Femur (tissue), 1 donor: ENCODE measurements at places on chromosomes 13 and 19.

GRCh38 chr19:8034178-8034525 is 18.4 kb upstream of the CCL25 start:
- no peak for DNase-seq

DNA sequence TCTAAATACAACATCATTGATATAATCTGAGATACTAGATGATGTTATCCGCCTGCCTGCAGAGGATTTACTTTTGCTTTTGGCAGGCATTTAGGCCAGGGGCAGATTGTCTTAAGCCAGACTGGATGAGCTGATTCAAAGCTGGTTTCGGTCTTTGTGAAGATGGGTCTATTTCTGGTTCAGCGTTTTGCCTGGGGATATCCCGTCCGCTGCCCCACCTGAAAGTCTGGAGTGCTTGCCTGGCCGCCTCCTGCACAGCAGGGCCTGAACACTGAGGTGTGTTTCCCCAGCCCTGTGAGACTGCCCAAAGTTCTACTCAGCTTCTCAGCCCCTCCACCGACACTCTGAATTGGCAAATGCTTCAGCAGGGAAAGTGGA is 149.7 kb downstream of the KATNAL1 start:
- DNase-seq, result no peak

GRCh38 chr13:98232456-98232855 is 55.4 kb upstream of the RNF113B start:
- DNase-seq, result no peak

- no peak for DNase-seq
Observed at GRCh38 chr13:35694549-35695447, 218.3 kb upstream of the MAB21L1 start.

GRCh38 chr13:51728972-51729371 is 75.0 kb downstream of the DHRS12 start:
- no peak for DNase-seq

DNA sequence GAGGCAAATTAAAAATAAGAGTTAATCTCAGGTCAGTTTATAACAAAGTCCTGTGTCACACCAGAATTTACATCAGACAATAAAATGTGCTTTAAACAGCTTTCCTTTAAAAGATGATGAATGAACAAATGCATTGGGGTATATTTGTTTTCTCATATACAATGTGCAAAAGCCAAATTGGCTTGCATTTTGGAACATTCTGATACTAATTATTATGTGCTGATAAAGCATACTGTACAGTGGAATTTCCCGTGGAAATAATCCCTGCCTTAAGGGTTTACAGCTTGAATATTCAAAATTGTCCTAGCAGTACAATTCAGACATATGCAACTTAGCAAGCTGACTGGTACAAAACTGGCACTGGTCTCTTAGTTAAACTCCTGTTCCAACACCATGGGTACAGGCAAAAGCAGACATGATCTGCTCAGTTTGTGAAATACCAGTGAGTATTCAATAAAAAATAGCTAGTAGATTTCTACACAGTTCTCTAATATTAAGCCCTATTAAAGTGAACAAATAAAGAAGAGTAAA is 373.4 kb downstream of the SLITRK1 start:
- no peak for DNase-seq

DNA sequence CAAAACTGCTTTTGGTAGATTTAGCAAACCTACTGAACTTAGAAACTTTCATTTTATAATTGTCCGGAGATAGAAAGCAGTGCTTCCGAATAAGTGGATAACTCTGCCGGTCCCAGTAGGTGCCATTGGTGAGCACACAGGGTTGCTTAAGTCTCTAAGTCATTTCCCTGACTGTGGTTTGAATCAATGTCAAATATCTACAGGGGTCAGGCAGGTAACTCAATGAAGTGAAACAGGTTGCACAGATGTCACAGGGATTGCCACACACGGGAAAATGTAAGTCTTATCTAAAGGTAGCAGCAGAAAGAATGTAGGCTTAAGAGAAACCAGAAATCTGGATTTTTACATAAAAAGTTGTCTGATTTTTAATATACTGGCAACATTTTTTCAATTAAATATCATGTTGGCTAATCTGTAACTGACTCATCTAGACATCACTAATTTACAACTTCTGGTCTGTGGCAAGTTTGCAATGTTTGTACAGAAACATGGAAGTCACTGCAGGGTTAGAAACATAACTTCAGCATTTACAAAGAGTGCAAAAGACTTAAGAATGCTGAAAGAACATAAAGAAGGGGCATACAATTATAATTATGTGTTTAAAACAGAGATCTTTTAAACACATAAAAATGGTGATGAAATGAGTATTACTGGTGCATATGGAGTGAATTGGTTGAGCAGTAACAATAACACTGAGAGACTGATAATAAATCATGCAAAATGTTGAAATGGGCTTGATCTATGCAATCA is 14.3 kb upstream of the LRRC63 start:
- DNase-seq, result no peak

DNA sequence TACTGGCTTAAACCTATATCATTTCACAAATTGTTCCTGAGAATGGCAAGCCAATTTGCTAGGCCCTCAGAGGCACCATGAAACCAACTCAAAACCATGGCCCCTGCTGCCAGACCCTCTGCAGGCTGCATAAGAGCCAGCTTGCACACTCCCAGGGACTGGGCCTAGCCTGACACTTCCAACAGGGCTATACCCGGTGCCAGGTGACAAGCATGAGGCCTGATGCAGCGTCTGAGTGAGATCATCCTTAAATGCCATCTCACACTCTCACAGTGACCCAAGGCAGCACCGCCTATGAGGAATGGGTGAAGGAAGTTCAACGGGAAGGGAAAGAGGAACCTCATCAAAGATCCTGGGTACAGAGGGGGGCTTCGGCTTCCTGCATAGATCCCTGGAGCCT is 65.6 kb downstream of the C13orf42 start:
- DNase-seq, result no peak

GRCh38 chr13:41018602-41018948 is 541 bp downstream of the ELF1 start:
- no peak for DNase-seq

GRCh38 chr13:24613128-24613527 is 67.1 kb upstream of the ATP12A start:
- DNase-seq, result no peak

GRCh38 chr19:14582894-14583340 is at the start of gene CLEC17A:
Gene CLEC17A (plus strand): TSS chr19:14583084. CDS start chr19:14583161, 77 bp downstream.
- no peak for DNase-seq

DNA sequence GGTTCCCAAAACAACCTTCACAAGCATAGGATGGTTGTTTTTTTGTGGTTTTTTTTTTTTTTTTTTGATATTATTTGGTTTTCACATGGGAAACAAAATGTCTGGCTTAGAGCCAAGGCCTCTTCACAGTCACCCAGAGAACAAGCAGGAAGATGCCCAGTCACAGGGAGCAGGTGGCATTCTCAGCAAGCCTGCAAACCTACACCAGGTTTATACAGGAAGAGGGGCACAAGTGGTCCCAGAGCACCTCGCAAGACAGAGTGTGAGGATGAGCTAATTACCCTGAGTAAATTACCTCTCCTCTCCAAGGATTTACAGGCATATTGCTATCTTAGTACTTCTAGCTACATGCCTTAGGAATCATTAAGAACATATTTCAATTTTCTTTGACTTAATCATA is 1375.6 kb downstream of the EFNB2 start:
- DNase-seq, result no peak

DNA sequence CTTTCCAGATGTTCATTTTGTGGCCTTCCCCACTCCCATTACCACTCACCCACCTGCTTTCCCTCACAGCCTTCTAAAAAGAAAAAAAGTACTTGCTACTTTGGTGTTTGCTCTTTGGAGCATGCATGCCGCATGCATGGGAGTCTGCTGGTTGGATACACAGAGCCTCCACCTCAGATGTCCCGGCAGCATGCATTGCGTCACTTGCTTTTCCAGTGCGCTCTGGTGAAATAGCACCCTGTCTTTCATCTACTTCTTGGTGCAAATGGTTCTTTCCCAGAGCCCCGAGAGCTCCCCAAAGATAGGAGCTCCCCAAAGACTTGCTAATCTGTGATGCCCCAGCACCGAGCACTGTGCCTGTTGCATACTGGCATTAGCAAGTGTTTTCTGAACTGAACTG is 333.2 kb upstream of the ZNF507 start:
- no peak for DNase-seq

DNA sequence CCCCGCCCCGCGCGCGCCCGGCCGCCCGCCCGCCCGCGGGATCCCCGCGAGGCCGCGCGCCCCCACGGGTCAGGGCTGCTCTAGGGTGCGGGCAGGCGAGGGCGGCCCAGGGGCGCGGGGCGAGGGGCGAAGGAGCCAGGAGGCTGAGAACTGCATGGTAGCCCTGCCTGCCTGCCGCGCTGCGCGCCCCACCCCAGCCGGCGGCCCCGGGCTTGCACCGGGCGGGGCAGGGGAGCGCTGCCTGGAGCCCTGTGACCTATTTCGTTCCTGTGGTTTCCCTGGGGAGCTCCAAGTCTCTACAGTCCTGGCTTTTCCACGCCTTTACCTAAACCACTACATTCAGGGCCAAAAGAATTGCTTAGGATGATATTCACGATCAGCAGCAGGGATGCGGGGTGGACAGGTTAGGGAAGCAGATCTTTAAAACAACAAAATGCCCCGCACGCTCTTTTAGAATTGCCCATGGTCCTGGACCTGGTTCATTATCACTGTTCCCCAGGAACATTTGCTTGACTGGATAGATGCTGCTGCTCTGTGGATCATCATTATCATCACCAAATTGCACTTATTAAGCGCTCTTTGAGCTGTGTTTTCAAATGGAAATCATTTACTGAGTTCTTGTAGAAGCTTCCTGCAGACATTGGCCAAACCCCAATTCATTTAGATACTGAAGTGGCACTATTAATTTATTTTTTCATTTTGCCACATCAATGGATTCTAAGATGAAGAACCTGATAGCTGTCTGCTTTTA is 421 bp upstream of the GPR12 start:
- no peak for DNase-seq

- no peak for DNase-seq
Observed at GRCh38 chr19:33462112-33462791, 59.3 kb downstream of the PEPD start.

GRCh38 chr13:44403461-44404056 is 29.9 kb downstream of the SERP2 start:
- DNase-seq, result peak; percentile 53

DNA sequence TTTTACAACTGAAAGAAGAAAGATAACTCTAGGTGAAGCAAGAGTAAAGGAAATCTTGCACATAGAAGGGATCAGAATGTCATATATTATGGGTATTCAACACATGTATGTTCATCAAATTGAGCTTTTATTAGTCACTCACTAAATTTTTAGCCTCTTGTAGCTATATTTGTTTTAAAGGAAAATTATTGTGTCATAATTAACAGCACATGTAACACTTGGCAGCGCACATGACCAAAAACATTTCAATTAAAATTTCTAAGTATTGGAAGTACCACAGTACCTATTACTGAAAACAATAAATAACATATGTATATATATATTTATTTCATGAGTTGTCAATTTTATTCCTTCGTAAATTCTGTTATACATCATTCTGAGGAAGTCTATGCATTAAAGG is 2800.4 kb downstream of the PCDH9 start:
- DNase-seq, result no peak

- no peak for DNase-seq
Observed at GRCh38 chr13:109672545-109672944, 113.8 kb downstream of the IRS2 start.
